H1 (cell line): ENCODE measurements at places on chromosomes 3 and 15. TPM values are rescaled to one million over a fixed set of nuclear protein-coding genes. Genes with fewer than 3 reads are reported as not detected.

DNA sequence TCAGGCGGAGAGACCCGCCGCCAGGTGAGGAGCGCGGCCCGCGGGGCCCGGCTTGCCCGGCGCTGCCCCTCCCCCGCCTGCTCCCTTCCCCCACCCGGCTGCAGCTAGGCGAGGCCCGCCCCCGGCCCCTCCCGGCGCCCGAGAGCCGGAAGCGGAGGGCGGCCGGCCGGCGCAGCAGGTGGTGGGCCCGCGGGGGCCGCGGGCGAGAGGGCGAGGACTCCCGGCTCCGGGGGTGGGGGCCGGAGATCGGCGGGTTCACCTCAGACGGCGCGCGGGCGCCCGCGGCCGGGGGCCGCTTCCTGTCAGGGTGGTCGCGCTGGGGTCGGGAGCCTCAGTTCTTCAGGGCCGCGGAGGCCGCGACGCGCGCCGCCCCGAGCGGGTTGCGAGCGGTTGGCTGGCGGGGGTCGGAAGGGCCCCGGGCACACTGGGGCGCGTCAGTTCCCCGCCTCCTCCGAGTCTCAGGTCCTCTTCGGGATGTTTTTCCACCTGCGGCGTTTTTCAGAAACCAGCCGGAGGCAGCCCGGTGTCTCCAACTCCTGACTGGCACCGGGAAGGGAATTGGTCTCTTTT, 395 bp downstream of the ZFAND6 start:
- DNase-seq: no peak

- DNase-seq: no peak
Measured at GRCh38 chr3:168024537-168024941, 71.2 kb downstream of the GOLIM4 start.

DNA sequence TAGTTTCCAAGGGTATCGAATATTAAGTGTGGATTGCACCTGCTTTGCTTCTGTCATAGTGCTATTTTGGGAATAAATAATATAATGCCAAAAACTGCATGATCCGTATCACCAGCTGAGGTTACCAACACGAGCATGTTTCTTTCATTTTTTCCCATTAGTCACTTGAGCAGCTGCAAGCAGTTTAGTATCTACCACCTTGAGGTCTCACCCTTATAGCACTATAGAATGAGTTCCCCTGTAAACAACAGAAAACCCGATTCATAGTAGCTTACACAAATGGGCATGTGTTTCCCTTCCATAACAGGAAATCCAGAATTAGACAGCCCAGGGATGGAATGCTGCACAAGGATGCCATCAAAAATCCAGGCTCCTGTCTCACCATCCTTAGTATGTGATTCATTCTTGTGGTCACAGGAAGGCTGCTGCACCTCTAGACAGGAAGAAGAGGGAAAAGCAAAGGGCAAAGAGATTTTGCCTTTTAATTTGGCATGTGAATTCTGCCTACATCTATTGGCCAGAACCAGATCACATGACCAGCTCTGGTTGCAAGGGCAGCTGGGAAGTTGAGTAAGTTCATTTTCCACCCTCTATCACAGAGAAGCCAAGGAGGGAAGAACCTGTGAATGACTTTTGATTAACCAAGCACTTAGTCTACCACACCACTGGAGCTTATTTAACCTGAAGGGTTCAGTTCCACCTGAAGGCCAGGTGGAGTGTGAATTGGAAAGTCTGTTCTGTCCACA, 91.3 kb upstream of the SLC25A36 start:
- no peak for DNase-seq

- no peak for DNase-seq
Measured at GRCh38 chr3:105516972-105517371, 150.3 kb downstream of the ALCAM start.

DNA sequence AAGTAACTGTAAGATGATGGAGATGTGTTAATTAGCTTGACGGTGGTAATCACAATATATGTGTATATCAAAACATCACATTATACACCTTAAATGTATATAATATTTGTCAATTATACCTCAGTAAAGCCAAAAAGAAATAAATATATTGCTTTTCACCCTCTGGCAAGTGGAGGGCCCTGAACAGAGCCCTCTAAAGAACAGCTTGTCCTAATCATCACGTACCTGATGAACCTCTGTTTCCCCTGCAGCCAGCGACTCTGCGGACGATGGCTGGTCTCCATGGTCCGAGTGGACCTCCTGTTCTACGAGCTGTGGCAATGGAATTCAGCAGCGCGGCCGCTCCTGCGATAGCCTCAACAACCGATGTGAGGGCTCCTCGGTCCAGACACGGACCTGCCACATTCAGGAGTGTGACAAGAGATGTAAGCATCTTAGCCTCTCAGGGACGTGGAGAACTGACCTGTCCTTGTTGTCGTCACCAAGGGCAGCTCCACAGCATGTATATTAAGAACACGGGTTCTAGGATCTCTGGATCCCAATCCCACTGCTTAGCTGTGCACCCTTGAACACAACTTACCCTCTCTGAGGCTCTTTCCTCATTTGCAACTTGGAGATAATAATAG, 6.3 kb downstream of the THBS1 start:
- DNase-seq: no peak

- DNase-seq: no peak
Measured at GRCh38 chr3:20324664-20325478, 138.9 kb upstream of the SGO1 start.

GRCh38 chr3:146314871-146315270, 64.0 kb upstream of the PLSCR4 start:
- DNase-seq: no peak

GRCh38 chr3:125310623-125311081, 64.5 kb downstream of the ZNF148 start:
- DNase-seq: no peak

GRCh38 chr3:32321095-32321790, 70.4 kb upstream of the CMTM7 start:
- peak; percentile 70 for DNase-seq

DNA sequence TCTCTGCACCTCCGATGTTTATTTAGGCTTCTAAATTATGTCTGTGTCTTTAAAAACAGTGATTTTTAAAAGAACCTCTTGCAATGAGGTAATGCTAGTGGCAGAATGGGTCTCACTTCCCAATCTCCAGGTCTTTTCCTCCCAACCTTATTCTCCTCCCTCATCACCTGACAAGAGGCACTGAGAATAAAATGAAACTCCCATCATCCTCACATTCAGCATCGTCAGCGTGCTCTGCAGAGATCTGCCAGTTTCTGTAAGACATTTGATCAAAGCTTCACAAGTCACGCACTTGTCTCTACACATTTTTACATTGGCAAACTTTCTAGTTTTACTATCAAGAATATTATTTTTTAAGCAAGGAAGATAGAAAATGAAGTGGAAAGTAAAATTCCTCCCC, 420.5 kb downstream of the GABRB3 start:
- no peak for DNase-seq

GRCh38 chr3:80668100-80668499, 900.3 kb upstream of the ROBO1 start:
- DNase-seq: no peak

GRCh38 chr3:125187599-125187910, 25.0 kb downstream of the SLC12A8 start:
- peak; percentile 41 for DNase-seq

DNA sequence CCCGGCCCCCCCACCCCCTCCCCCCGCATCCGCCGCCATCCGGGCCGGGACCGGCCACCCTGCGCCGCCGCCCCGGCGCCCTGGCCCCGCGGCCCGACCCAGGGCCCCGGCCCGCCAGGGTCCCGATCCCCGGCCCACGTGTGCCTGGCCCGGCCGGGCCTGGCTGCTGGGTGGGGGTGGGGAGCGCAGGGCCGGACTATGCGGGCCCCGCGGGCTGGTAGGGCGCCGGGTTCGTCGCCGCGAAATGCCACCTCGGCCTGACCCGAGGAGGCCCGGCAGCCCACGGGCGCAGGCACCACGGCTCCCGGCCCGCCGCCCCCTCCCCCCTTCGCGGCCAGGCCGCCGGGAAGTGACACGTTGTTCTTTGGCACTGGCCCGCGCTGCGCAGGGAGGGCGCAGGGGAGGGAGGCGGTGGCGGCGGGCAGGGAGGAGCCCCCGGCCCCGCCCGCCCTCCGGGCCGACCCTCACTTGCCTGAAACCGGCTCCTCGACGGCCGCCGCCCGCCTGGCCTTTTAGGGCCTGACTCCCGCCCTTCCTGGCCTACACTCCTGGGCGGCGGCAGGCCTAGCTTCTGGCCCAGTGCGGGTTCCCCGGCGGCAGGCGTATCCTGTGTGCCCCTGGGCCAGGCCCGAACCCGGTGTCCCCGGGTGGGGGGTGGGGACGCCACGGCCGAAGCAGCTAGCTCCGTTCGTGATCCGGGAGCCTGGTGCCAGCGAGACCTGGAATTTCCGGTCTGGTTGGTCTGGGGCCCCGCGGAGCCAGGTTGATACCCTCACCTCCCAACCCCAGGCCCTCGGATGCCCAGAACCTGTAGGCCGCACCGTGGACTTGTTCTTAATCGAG, 515 bp downstream of the EIF4G1 start:
- peak; percentile 69 for DNase-seq

- DNase-seq: no peak
Measured at GRCh38 chr3:127823426-127823857, 1.1 kb upstream of the MGLL start.

- no peak for DNase-seq
Measured at GRCh38 chr15:75725006-75725718, 12.5 kb upstream of the CSPG4 start.

DNA sequence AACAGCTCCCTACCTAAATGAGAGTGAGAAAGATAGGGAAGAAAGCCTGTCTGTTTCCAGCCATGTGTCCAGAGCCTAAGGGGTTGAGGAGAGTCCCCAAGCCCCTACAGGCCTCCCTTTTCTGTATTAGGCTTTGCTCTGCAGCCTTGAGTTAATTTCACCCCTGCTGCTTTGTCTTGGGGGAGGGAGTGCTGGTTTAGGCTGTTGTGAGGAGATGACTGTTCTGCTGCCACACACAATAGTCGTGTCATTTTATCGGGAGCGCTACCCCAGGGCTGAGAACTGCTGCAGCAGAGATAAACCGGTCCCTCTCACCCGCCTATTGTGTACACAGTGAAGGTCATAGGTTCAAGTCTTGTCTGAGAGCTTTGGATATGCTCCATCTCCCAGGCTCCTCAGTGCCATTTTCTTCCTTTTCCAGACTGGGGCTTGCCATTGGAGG, 1.4 kb downstream of the ZNF609 start:
- DNase-seq: no peak

GRCh38 chr15:75647370-75648155, at the start of gene SNX33:
Gene SNX33 (plus strand): TSS chr15:75647912. CDS start chr15:75649103, 1,191 bp downstream.
- DNase-seq: peak; percentile 85

DNA sequence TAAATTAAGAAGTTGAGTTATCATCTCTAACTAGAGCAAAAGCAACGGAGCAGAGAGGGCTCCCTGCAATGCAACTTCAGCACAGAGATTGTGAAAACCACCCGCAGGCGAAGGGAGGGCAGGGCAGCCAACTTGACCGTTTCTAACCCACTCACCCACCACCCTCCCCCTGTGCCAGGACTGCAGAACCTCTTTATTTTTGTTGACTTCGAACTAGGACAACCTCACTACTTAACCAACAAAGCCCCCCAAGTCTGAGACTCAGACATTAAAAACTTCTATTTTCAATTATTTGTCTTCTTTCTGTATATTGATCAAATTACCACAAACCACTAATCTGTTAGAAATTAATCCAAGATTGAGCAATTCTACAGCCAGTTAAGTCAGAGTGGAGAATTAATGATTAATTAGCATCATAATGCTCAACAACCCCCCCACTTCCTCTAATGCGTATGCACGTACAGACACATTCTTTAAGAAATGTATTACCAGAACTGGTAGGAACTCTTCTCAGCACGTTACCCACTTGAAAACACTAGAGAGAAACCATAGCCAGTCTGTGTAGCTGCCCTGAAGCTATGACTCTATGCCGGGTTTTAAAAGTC, 2.0 kb downstream of the MGLL start:
- no peak for DNase-seq

- DNase-seq: no peak
Measured at GRCh38 chr3:59106085-59106648, 56.3 kb upstream of the CFAP20DC start.

GRCh38 chr15:63080634-63081250, 38.2 kb downstream of the TPM1 start:
- DNase-seq: no peak

GRCh38 chr3:156605686-156606605, 51.0 kb upstream of the SSR3 start:
- DNase-seq: peak; percentile 63

DNA sequence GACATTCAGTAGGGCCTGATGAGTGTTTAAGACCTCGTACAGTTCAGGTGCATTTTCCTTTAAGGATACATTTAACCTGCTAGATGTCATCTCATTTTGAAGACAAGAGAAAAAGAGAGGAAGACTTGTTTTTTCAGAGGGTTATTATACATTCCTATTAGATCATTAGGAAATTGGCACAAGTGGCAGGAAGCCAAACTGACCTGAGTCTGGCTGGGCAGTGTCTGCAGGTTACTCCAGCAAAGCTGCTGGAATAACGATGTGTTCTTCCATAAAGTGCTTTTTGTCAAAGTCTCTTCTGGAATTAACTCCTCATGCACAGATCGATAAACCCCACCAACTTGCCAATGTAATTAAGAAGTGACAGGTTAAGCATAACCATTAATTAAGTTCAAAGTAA, 396.4 kb upstream of the TPRG1 start:
- no peak for DNase-seq

DNA sequence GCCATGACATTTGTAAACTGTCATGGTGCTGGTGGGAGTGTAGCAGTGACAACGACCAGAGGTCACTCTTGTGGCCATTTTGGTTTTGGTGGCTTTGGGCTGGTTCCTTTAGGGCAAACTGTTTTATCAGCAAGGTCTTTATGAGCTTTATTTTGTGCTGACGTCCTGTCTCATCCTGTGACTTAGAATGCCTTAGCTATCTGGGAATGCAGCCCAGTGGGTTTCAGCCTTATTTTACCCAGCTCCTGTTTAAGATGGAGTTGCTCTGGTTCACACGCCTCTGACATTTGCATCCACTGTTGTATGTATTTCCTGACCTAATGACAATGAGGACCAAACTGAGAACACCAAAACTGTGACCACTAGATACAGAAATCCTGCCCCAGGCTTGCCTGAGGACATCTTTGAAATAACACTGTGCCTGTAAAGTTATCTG, 37.6 kb downstream of the RAB8B start:
- DNase-seq: no peak

DNA sequence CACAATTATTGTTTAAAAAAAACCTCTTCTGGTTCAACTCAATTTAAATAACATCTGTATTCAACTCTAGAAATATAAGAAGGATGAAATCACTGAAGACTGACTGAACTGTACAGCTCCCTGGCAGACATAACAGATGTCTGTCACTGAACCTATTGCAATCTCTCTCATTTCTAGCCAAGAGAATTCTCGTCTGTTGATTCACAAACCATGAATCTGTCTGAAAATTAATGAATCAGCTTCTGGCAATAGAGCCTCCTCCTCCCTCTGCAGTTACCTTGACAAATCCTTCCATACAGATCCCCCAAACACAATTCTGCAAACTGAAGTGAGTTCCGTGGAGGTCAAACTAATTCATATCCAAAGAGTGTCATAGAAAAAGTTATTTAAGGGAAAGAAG, 561.4 kb downstream of the PYDC2 start:
- DNase-seq: no peak

The ALDH1L1 gene
- 0.98 and 1.6 TPM in 2 replicates for polyA plus RNA-seq

The HGD gene
- 0.09 and 0.11 TPM in 2 replicates for polyA plus RNA-seq

The ZNF502 gene
- polyA plus RNA-seq: 0.61 and 1.5 TPM in 2 replicates

The ADGRG7 gene
- polyA plus RNA-seq: not detected in 2 replicates

The PTH1R gene
- 0.57 and 1.9 TPM in 2 replicates for polyA plus RNA-seq

The TMEM212 gene
- polyA plus RNA-seq: not detected in 2 replicates

The SERPINI2 gene
- polyA plus RNA-seq: not detected in 2 replicates

The UBAP1L gene
- 0.67 and 1.3 TPM in 2 replicates for polyA plus RNA-seq
